ENCODE measurements at places on chromosomes 16 and 17.
A peak's percentile ranks its signal among the peaks of the same experiment; 100 is the strongest.

GRCh38 chr16:13507530-13507929 lies 412.4 kb upstream of the ERCC4 start:
- DNase-seq = no peak

DNA sequence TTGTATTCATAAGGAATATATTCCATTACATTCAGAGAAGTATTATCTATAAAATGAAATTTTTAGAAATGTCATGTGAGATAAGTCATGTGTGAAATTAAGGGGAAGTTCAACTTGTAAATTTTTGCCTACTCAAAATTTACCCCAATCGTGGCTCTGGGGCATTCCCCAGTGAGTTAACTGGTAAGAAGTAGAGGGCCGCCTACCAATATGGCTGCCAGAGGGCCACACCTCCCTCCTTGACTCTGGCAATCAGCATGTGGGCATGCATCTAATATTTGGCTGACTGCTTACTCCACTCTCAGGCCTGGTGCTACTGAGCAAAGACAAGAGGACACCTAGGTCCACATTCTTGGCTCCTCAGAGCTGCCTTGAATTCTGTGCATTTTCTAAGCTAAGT lies 39.7 kb upstream of the CNTNAP4 start:
- no peak for DNase-seq

GRCh38 chr17:31688701-31689100 lies 170.3 kb downstream of the COPRS start:
- no peak for DNase-seq

DNA sequence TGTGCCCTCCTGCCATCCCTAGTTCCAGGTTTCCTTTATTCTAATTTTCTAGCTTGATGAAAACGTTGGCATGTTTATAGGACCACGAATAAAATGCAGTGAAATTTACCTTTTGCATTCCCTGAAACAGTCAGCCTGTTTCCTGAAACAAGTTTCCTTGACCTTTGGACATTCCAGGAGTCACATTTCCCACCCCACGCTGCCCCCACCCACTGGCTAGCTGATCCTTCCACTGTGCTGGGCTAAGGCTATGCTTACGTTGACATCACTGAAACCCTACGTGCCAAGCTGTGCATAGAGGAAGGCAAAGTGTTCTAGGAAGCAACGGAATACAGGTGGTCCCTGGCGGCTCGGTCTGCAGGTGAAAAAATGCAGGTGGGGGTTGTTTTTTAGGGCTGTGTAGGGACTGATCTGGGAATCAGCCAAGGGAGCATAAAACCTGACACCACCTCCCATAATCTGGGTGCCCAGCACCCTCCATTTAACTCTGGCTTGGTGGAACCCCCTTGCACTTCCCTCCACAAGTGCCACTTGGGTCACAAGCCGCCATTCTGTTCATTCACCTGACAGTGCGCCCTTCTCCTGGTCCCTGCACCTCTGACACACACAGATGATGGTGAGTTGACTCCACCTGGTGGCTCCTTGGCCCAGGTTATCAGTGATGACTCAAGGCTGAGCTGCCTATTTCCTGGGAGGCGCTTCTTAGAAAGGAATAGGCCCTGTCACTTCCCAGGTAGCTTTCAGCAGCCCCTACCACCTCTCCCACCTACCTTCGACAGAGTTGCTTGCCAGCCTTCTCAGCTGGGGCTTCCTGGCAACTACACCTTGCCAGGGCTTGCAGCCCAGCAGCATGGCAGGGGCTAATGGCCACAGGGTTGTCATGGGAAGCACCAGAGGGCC lies 83.7 kb downstream of the N4BP1 start:
- no peak for DNase-seq

- DNase-seq = no peak
These were observed 2.9 kb downstream of the E4F1 start for GRCh38 chr16:2226245-2226793.

GRCh38 chr16:24540602-24541210 lies 1.3 kb downstream of the RBBP6 start:
- no peak for DNase-seq

DNA sequence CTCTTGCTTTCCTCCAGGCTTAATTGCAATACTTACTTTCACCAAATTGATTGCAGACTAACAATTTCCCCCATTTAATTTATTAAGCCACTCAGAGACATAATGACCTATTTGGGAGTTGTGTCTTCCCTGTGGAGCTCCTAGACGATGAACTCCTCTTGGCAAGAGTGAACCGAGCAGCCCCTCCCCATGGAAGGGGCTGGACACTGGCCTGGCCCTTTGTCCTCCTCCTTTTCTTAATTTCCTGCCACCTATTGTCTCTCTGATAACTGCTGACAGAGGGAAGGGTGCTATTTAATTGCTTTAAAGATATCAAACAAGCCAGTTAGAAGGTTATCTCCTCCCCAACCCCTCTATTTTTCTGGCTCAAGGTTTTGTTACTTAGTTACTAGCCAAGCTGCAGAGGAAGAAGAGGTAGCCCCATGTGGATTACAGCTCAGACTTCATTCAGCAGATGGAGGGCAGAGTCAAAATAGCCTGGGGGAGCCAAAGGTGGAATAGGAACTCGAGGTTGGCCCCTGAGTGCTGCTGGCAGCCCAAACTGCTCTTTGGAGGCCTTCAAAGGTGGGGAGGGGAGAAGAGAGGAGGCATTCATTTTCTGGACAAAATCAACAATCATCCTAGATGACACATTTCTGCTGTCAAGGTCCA lies 3.7 kb upstream of the SSTR2 start:
- no peak for DNase-seq

DNA sequence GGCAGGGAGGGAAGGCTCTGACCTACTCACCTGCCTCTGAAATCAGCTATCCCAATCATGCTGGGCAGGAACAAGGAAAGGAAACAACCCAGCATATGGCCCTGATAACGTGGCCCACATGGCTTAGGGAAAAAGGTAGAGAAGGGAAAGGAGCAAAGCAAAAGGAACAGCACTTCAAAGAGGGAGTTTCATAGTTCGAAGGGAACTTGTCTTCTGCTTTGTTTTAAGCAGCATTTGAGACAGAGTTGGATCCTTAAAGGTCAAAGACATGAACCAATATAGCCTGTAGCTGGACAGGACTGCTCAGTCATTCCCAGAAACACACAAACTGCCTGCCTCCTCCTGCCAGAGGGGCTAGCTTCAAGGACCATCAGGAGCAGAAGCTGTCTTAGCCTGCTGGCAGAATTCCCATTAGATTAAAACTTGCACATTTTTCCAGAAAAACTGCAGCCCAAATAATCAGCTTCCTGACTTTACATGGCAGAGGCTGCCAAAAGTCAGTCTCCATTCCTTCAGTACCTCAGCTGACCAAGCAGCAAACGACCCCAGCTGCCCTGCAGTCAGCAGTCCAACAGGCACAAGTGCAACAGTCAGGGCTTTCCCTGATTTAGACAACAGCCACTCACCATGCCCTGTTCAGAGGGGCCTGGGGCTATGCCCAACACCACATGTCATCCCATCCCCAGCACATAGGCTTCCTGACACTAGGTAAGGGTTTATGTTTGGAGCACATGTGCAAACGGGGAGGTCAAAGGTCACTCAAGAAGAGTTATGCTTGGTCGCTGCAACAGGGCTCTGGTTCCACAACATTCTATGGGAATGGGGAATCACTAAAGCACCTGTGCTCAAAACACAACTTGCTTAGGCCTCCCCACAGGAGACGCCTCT lies 32.5 kb downstream of the RANBP10 start:
- no peak for DNase-seq

- no peak for DNase-seq
These were observed 11.9 kb downstream of the GFOD2 start for GRCh38 chr16:67707210-67707609.

GRCh38 chr17:39239640-39240314 lies 14.0 kb upstream of the STAC2 start:
- DNase-seq = peak; percentile 47

DNA sequence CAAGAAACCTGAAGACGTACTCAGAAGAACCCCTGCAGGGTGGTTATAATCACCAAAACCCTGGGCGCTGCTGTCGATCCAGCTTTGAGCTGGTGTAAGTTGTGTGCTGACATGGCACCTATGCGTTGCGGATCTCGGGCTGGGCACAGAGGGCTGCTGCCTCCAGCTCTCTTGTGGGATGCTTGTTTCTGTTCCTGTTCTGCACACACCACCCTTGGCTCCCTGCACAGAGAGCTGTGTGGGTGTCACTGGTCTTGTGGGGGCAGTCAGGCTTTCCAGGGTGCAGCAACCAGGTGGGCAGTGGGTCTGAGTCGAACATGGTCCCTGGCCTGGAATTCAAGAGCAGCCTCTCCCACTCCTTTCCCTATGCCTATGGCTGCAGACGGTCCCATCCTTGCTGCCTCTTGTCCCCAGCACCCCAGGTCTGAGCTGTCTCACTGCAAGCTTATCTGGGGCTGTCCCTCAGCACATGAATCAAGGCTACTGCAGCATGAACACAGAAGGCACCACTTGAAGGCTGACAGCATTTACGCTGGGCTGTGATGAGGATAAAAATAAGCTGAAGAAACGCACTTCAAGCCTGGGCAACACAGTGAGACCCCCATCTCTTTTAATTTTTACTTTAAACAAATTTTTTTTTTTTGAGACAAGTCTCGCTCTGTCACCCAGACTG lies 20.1 kb downstream of the ZNF276 start:
- DNase-seq = no peak

DNA sequence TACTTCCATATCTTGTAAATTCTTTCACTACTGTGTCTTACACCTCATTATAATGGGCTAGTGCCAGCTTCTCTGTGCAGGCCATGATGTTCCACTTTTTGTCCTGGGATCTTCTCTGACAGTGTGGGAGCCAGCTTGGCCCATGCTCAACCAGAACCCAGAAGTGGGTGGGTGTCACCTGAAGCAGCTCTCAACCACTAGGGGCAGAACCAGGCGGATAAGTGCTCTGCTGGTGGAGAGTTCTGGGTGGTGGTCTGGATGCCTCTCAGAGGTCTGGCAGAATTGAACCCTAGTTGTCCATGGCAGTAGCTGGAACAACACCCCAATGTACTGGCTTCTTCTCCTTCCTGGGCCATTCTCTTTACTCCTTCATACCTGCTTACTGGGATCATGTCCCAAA lies 254.1 kb upstream of the N4BP1 start:
- DNase-seq = no peak

GRCh38 chr16:54240271-54241129 lies 46.1 kb downstream of the IRX3 start:
- no peak for DNase-seq

- DNase-seq = no peak
These were observed 93.3 kb downstream of the TNFRSF13B start for GRCh38 chr17:16878606-16879005.

DNA sequence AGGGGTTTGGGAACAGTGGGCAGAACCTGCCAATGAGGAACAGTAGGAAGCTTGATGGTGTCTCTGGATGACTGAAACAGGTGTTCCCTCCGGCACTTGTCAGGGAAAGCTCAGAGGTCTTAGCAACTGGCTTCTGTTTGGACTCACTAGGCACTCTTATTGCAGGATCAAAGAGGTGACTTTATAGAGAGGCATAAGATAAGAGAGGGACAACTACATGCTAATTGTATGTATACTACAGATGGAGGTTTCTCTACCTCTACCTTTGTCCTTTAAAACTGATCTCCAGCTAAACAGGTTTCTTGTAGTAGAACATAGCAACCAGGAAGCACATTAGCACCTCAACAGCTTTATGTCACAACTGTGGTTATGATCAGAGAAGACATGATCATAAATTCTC lies 7.6 kb downstream of the CNTD1 start:
- DNase-seq = no peak

GRCh38 chr16:10090816-10091215 lies 91.4 kb downstream of the GRIN2A start:
- no peak for DNase-seq

DNA sequence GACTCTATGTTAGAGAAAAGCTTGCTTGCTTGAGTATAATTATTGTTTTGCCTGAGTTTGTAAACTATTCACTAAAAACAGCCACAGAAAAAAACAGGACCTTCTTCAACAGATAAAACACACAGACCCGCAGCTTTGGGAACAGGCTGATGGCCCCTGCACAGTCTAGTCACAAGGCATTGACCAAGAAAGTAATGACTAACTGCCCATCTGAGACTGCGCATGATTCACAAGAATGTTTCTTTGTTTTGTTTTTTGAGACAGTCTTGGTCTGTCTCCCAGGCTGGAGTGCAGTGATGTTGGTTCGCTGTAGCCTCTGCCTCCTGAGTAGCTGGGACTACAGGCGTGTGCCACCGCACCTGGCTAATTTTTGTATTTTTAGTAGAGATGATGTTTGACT lies 2.8 kb upstream of the ZKSCAN2 start:
- no peak for DNase-seq

DNA sequence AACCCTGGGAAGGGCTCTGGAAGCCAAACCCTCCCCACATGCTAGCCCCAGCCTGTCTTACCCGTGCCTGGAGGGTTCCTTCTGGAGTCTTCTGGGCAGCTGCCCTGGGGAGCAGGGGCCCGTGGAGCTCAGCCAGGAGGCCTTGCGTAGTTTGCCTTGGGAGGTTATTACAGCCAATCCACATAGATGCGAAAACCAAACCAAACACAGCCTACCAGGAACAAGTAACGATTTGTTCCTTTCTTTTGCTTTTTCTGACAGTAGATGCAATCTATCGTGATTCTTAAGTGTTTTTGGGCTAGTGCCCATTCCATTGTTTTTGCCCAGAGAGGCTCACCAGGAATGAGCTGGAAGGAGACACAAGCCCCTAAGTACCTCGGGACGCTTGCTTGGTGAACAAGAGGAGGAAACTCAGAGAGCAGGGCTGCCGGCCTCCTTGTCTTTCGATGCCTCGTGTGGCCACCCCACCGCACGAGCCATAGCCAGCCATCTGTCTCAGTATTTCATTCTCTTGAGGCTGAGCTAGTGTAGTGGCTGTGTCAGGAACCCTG lies 102.7 kb upstream of the NOL11 start:
- no peak for DNase-seq

DNA sequence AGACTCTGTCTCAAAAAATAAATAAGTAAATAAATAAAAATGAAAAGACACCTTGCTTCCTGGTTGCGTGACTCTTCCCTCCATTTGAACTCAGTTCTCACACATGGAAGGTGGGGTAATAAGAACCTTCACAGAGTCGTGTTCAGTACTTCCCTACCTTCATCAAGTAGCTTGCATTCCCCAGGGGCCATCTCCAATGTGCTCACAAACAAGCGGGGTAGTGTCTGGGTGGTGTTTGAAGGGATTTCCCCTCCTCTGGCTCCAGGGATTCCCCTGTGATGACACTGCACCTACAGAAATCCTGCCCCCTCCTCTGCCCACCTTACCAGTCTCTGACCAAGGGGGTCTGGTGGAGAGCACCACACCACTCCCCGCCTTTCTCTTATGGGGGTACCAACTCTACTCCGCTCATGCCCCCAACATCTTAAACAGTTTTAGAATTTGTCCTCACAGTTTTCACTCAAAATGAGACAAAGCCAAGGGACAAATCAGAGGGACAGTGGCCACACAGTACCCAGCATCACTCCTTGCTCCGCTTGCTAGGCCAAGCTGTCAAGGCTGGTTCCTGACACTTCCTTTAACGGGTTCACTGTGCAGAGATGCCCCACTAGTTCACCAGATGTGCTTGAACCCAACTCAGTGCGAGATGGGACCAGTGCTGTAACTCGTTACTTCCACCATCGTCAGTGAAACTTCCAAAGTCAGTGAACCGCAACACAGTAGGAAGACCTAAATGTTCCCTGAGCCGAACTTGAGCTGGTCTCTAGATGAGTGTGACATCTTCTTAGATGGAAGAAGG lies 69.1 kb downstream of the COPRS start:
- no peak for DNase-seq
